ENCODE measurements at places on chromosomes 6 and 20.

- DNase-seq = no peak
These were observed 11.9 kb downstream of the NQO2 start for GRCh38 chr6:3011592-3011991.

DNA sequence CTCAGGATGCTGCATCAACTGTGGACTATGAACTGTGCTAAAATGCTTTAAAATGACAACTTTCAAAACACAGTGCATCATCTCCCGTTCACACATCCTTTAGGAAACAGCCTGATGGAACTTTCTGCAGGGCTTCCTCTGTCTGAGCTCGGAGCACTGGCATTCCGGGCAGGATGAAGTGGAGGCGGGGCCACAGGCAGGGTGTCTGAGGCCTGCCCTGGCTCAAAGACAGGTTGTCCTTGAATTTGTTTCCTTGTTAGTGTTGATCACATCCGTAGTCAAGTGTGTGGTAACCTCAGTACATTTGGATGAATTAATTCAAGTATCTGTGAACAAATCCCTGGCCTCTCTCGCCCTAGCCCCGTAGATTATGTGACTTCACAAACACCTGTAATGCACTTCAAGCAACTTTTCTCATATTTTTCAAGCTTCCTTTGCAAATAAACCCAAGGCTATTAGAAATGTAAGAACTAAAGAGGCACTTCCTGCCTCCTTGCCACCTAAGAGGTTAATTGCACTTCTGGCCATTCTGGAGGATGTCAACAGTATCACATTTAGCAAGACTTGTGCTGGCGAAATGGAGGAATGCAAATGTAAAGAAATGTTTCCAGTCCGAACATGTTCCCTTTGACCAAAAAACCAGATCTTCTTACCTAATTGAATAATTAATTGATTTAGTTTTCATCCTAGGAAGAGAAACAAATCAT, 3.1 kb downstream of the CD93 start:
- DNase-seq = no peak

GRCh38 chr6:124434421-124434820, 527.8 kb upstream of the RNF217 start:
- no peak for DNase-seq

GRCh38 chr6:113558966-113559365, 298.2 kb upstream of the MARCKS start:
- no peak for DNase-seq

- DNase-seq = peak; percentile 66
These were observed 9.9 kb downstream of the CYP21A2 start for GRCh38 chr6:32047855-32048766.

GRCh38 chr20:23060629-23061028, 11.2 kb upstream of the THBD start:
- no peak for DNase-seq

DNA sequence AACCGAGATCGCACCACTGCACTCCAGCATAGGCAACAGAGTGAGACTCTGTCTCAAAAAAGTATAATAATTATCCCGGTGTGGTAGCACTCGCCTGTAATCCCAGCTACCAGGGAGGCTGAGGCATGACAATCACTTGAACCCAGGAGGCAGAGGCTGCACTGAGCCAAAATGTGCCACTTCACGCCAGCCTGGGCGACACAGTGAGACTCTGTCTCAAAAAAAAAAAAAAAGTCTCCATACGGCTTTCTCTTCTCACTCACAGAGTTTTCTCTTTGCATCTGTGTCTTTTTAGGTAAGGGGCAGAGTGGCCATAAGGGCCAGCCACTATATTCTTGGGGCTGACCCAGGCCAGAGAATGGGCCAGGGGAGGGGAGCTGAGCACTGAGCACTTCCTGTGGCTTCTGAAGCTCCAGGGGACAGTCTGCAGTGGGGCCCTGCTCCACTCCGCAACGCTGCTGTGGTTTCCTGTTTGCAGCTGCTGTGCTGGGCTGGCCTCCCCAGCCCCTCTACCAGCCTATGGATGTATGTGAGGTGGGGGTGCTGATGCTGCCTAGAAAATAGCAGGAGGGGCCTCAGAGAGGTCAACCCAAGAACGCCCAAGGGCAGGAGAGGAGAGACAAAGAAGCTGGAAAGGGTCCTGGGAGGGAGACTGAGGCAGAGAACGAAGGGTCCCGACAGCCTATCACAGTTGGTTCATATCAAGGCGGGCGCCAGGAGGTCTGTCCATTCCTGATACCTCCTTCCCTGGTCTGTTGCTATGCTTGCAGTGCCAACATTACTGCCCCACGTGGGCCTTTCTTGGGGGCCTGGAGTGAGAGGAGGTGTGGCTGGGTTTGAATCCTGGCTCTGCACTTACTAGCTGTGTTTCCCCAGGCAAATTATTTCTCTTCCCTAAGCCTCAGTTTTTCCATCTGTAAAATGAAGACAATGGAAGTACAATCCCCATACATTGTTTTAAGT, 16.0 kb downstream of the SLA2 start:
- DNase-seq = no peak

GRCh38 chr6:37126493-37126958, 43.4 kb upstream of the PIM1 start:
- DNase-seq = no peak

- DNase-seq = no peak
These were observed 311.2 kb downstream of the ESR1 start for GRCh38 chr6:152118678-152119077.

DNA sequence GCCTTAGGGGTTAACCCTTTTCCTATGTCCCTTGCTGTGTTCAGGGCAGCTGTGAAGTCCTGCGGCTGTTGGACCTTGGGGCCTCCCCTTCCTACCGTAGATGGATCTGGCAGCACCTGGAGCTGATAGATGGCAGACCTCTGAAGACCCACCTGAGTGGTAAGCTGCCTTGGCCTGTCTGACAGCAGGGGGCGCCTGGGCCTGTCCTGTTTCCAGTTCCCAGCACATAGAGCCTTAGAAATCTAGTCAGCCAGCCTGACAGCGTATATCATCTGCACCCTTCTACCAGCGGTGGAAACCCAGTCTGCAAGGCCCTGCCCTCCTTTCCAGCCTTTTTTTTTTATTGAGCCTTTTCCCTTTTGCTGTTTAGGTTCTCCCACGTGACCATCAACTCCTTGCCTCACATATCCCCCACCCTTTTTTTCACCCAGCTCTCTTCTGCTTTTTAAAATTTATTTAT, 26.6 kb downstream of the CNBD2 start:
- DNase-seq = peak; percentile 81

- no peak for DNase-seq
These were observed 12.7 kb downstream of the STX11 start for GRCh38 chr6:144162977-144163376.

- DNase-seq = no peak
These were observed 32.3 kb upstream of the CD83 start for GRCh38 chr6:14085176-14085787.

DNA sequence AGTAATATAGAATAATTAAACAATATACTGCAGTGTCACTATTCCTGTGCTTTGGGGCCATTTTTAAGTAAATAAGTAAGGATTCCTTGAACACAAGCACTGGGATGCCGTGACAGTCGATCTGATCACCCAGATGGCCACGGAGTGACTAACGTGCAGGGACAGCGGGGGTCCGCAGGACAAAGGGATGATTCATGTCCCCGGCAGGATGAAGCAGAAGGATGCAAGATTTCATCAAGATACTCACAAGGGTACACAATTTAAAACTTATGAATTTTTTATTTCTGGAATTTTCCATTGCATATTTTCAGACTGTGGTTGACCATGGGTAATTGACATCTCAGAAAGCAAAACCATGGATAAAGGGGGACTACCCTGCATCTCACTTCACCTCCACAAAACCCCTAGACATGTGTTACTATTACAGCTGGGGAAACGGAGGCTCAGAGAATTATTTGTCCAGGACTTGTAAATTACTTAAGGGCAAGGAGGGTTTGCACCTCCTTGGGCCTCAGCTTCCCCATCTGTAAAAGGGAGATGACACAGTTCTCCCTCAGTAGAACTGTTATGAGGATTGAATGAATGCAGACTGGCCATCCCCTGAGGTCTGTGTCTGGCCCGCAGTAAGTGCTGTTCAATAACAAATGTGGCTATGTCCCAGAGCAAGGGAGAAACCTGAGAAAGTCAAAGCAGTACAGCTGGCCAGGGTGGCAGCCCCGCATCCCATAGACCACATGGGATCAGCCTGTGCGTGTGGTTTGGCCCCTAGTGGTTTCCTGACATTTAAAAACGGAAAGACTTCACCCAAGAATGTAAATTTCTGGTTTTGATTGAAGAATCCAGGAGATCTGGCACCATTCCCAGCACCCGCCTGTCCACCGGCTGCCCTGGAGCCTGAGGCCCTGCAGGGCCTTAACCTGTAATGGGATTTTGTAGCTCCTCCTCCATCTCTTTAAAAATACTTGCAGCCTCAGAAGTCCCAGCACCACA, 235.5 kb downstream of the BMP7 start:
- DNase-seq = no peak

- DNase-seq = no peak
These were observed 12.4 kb downstream of the ZKSCAN4 start for GRCh38 chr6:28239636-28240035.

GRCh38 chr20:18840248-18840645, 26.7 kb downstream of the SCP2D1 start:
- DNase-seq = no peak

DNA sequence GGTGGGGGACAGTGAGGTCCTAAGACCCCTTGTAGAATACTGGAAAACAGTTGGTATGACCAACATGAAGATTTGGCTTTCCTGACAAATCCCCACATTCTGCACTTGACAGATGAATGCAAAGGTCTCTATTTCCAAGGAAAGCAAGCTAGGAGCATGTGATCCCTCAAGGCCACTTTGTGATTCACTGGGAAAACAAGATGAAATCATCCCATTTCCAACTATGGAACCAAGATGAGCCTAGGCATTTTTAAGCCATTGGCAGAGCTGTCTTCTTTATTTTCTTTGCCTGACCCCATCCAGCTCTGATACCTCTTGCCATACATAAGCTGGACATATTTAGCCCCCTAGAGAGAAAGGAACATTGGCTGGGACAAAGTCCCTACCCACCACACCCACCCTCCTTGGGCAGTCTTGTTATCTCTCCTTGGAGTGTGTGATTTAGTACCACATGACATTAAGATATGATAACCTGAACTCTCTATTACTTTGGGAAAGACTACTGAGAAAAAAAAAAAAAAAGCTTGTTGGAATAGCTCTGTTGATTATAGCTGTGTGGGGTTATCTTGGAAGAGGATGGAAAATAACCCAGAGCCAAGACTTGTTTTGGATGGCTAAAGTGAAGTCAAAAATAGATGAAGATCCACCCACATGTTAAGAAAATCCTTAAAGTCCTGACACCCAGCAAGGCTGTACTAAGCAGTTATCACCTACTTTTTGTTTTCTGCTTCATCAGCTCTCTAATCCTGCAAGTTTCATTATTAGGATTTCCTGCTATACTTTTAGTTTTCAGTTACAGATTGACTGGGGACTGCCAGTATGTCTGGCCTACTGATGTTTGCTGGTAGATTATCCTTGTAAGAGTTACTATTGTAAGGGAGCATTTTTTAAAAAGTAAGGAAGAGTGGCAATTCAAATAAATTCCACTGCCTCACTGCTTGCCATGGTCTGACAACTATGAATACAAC, 90.1 kb upstream of the PREP start:
- DNase-seq = no peak

GRCh38 chr20:4844325-4844724, 122.6 kb downstream of the PRND start:
- no peak for DNase-seq

GRCh38 chr6:43992783-43993644, 134.2 kb downstream of the MRPL14 start:
- DNase-seq = no peak

DNA sequence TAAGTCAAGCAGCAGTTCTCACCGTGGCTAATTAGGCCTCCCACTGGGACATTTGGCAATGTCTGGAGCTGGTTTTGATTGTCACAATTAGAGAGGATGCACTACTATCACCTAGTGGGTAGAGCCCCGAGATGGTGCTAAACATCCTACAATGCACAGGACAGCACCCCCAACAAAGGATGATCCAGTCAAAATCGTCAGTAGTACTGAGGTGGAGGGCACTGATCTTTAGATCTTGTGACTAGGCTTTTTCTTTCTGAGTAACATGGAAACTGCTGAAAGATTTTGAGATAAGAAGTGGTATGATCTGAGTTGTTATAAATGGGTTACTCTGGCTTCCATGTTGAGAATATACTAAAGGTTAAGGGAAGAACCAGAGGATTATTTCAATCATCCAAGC, 12.0 kb downstream of the UBD start:
- no peak for DNase-seq

DNA sequence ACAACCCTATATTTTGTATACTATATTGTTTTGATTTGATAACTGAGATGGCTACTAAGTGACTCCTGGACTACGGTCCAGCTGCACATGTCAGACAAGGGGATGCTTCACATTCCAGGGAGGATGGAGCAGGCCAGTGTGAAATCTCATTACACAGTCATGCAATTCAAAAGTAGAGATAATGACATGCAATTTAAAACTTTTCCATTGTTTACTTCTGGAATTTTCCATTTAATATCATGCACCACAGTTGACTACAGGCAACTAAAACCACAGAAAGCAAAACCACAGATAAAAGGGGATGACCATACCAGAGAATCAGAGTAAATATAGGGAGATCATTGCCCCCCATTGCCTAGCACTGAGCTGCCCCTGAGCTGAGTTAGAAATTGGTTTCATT, 366.4 kb downstream of the BTBD9 start:
- no peak for DNase-seq

GRCh38 chr6:84227044-84227433, 404 bp downstream of the CEP162 start:
- DNase-seq = no peak

- no peak for DNase-seq
These were observed 58.6 kb upstream of the EEF1A1 start for GRCh38 chr6:73579389-73579788.

- DNase-seq = peak; percentile 24
These were observed 3.4 kb downstream of the LINC00237 start for GRCh38 chr20:21102603-21103311.

- DNase-seq = no peak
These were observed 257.5 kb downstream of the FOXC1 start for GRCh38 chr6:1867197-1867596.

DNA sequence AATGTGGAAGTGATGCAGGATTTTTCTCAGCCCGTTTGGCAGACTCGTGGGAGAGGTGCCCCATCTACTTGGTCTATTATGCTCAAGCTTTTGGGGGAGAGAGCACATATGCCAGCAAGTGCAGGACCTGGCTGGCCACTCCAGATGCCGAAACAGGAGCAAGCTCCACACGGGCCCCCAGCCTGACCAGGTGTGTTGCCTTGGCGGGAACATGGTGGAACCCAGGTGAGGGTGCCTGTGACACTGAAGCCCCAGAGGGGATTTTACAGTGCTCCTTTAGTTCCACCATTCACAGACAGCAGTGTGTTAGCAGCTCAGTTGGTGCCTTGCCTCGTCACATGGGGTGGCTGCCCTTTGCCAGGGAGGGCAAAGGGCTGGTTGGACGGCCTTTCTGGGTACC, 798.9 kb downstream of the EYS start:
- DNase-seq = no peak

DNA sequence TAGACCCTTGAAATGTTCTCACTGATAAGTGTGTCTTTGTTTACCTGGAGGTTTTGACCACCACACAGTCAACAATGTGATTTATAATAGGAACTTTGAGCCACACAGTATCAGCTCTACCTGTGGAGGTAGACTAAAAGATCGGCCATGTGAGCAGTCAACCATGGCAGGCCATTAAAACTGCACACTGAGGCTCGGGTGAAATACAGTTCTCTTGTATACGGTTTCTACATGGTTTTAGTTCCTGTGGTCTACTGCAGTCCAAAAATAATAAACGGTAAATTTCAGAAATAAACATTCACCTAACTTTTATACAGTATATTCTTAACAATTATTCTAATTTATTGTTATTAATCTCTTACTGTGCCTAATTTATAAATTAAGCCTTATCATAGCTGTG, 47.2 kb downstream of the TRIM38 start:
- no peak for DNase-seq

Data from T-helper 9 cell (primary cell).